Mesothelial cell of epicardium (in vitro differentiated cells): ENCODE measurements at places on chromosomes 13 and 19.
A peak's percentile ranks its signal among the peaks of the same experiment; 100 is the strongest.

DNA sequence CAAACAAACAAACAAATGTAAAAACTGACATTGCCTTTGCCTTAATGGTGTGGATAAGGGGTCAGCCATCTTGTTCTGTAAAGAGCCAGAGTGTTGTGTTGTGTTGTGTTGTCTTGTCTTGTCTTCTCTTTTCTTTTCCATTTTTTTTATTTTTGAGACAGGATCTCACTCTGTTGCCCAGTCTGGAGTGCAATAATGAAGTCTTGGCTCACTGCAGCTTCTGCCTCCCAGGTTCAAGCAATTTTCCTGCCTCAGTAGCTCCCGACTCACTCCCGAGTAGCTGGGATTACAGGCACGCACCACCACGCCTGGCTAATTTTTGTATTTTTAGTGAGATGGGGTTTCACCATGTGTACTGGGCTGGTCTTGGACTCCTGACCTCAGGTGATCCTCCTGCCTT lies 27.8 kb downstream of the TIMM13 start:
- no peak for DNase-seq

DNA sequence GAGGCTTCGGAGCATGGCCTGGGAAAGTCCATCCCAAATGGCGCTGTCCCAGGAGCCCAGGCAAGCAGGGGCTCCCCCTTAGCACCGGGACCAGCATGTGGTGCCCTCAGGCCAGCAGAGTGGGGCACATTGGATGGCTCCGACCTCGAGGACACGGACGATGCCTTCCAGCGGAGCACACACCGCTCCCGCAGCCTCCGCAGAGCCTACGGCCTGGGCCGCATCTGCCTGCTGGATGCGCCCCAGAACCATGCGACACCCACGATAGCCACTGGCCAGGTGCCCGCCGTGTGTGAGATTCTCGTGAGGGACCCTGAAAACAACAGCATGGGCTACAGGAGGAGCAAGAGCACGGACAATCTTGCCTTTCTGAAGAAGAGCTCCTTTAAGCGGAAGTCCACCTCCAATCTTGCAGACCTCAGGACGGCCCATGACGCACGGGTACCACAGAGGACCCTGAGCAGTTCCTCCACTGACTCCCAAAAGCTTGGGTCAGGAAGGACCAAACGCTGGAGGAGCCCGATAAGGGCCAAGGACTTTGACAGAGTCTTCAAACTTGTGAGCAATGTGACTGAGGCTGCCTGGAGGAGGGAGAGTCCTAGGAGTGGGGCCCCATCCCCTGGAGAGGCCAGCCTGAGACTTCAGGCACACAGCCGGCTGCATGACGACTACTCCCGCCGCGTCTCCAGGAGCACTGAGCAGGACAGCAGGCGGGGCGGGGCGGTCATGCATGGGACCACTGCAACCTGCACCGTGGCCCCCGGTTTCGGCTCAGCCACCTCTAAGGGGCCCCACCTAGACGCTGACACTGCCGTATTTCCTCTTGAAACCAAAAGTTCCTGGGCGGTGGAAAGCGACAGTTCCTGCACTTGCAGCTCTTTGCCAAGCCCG lies 63.1 kb downstream of the SPATA13 start:
- no peak for DNase-seq

DNA sequence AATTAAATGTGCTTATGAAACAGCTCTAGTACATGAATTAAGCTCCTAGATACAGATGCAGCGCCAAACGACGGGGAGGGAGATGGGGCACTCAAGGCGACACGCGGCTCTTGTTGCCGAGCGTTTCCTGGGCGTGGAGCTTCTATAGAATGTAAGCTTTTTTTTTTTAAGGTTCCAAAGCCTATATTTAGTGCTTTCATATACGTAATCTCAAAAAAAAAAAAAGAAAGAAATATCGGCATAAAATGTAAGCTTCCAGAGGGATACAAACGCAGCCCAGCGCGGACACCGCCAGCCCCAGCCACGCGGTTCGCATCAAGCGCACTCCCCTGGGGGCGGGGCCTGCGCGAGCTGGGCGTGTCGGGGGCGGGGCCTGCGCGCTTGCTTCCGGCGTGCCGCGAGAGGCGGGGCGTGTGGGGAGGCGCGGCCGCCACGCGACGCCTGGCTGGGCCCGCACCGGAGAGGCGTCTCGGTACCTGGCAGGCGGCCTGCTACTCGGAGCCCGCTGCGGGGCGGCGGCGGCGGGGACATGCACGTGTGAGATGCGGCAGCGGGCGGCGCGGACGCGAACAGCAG lies at the start of gene URI1:
Gene URI1, plus strand, starts transcription at position 412 of the 576 bp plus-strand sequence. CDS start 309 bp downstream, outside the sequence.
- DNase-seq = peak; percentile 93

GRCh38 chr19:33000510-33000909 lies 28.5 kb downstream of the FAAP24 start:
- no peak for DNase-seq

GRCh38 chr19:49161987-49162386 lies 4.4 kb downstream of the TRPM4 start:
- no peak for DNase-seq

DNA sequence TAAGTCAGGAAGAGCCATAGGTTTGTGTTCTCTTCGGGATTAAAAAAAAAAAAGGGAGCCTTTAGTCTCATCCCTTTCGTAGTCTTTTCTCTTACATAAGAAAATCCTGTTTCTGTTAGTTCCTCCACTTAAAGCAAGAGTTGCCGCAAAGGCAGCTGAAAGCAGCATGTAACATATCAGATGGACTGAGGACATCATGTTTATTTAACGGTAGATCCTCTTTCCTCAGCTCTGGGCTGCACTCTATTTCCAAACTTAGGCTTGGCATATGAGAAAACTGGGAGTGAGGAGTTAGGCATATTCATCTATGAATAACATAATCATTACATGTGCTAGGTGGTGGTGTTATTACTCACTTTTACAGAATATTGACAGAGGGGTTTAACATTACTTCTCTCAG lies 391.2 kb downstream of the KLF12 start:
- no peak for DNase-seq

GRCh38 chr13:41969072-41969471 lies 8.2 kb upstream of the VWA8 start:
- no peak for DNase-seq

GRCh38 chr19:11478167-11479089 lies 2.4 kb downstream of the ELAVL3 start:
- DNase-seq = no peak

GRCh38 chr13:20398459-20398858 lies 127.2 kb downstream of the CRYL1 start:
- no peak for DNase-seq

- no peak for DNase-seq
These were observed 2.5 kb upstream of the LHB start for GRCh38 chr19:49019242-49019932.

DNA sequence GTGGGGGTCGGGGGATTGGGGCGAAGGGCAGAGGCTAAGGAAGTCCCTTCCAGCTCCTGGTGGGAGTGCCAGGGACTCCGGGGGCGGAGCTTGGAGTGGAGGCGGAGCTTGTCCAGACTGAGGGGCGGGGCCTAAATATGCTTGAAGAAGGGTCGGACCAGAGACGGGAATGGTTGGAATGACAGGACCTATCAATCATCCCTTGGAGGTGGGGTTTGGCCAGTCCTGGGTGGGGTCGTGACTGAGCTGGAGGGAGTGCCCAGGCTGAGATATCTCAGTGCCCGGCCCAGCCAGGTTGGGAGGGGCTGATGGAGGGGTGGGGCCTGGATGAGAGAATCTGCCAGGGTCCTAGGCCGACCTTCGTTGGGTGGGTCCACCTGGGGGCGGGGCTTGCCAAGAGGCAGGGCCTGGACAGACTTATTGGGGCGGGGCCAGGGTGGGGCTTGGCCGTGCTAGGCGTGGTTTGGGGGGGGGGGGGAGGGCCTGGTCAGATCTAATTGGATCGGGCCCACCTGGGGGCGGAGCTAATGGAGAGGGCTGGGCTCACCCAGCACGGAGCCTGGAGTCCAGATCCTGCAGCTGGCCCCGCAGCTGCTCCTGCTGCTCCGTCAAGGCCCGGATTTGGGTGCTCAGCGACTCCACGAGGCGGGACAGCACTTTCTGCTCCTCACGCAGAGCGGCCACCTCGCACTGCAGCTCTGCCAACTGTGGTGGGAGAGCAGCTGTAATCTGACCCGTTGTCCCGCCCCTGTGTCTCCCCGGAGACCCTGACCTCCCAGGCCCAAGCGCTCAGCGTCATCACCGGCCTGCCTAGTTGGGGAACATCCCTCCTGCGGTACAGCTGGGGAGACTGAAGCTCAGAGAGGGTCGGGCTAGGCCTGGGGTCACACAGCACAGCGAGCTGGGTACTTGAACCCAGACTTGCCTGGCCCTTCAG lies 2.6 kb upstream of the WIZ start:
- DNase-seq = peak; percentile 67

DNA sequence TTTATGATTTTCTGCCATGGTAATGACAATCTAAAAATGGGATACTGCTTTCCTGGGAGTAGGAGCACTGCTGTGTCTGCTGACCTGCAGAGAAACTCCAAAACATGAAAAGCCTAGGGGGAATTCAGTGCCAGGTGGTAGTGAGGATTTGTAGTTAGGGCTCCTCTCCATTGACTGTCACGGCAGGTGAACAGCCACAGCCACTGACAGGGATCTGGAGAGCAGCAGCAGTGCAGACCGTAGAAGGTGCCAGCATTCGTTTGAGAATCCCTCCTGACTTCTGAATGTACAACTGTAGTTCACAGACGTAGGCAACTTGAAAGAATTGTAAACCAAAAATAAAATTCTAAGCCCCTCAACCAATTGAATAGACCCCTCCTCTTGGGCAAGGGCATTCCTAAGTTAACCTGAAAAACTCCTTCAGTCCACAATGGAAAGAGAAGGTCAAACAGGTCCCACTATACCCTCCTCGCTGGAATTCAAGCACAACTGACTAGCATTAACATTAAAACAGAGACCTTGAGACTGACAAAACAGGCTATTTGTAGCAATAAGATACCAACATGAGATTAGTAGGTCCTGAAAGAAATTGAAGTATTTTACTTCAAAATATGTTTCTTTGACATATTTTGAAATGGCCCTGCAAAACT lies 1328.8 kb downstream of the OLFM4 start:
- DNase-seq = no peak

GRCh38 chr13:40597735-40598365 lies 68.6 kb downstream of the FOXO1 start:
- no peak for DNase-seq

DNA sequence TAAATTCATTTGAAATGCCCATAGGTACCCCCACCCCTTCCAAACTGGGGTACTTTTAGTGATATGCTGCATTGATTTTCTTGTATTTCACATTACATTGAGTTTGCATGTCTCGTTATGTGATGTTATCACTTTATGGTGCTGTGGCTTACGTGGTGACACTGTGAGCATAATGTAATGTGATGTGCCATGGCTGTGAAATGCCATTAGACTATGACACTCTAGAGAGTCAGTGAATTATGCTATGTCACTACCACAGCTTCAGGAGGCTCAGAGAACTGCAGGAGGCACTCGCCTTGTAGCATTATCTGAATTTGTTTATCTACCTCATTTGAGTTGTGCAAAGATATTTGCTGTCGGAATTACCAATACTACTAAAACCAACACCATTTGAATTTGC lies 590.1 kb upstream of the SLC10A2 start:
- DNase-seq = no peak

DNA sequence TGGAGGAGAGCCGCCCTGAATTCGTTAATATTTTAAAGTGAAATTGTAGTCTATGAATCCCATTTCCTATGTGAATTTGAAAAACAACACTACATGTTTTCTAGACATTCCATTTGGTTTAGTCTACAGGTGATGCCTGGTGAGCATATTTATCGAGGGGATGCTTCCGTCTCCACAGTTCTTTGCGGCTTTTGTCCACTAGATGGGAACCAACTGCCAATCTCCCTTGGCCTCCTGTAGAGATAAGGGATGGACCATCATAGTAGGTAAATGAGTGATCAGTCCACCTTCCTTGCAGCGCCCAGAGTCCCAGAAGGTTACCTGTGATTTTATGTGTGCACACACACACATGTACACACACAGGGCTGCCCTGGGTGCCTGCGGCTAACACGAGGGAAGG lies 289.8 kb upstream of the SOX21 start:
- no peak for DNase-seq

DNA sequence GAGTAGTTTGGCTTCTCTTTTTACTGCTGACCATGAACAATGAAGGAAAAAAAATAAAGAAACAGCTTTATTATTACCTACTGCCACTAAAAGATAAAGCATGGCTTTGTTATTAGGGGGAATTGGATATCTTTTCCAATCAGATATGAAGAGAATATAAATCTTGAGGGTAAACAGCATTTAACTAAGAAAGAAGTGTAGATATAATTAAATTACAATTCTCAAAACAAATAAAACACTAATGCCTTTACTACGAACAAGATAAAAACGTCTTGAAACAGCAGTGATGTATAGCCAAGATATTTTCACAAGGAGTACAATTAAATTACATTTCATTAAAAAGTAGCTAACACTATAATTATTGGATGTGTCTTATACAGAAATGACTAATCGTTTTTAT lies 425.9 kb upstream of the ATXN8OS start:
- DNase-seq = no peak

GRCh38 chr13:107712145-107712860 lies 503.0 kb downstream of the LIG4 start:
- no peak for DNase-seq
